ENCODE measurements at places on chromosomes 7 and 10.

GRCh38 chr7:47322731-47323130 lies 259.2 kb downstream of the TNS3 start:
- DNase-seq, result no peak

DNA sequence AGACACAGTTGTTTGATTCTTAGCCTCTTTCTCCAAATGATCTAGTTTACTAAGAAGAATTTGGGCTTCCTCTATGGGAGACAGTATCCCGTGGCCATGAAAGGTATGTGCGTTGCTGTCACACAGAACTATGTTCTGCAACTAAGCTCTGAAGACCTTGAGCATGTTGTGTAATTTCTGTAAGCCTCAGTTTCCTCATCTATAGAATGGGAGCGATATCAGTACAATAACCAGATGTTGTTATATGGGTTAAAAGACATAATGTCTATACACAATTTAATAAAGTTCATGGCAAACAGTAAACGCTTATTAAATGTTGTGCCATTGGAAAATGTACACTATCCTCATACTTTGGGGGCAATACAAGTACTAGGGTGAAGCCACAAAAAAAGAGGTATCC lies 185.5 kb upstream of the ASAH2 start:
- DNase-seq, result no peak

DNA sequence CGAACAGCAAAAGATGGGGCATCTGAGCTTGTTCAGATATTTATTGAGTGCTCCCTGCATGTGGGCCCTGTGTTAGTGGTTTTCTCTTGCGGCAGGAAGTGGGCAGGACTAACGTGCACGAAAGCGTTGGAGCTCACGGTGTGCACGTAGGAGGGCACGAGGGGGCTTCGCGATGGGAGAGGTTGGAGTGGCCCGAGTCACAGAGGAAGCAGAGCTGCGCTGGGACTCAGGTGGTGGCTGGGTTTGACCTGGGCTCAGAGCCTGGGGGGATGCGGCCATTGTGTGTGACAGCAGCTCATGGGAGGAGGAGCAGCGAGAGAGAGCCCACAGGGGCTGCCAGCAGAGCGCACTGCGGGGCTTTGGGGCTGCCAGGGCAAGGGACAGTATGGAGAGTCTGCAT lies 7.7 kb downstream of the ZSCAN25 start:
- DNase-seq, result peak; percentile 41

GRCh38 chr7:132116369-132116768 lies 459.9 kb downstream of the PLXNA4 start:
- no peak for DNase-seq

- DNase-seq, result no peak
These were observed 134.5 kb downstream of the NRBF2 start for GRCh38 chr10:63267414-63268148.

GRCh38 chr7:144955422-144955821 lies 119.6 kb upstream of the TPK1 start:
- DNase-seq, result no peak

- DNase-seq, result no peak
These were observed 28.8 kb upstream of the CHST15 start for GRCh38 chr10:124122211-124122610.

- no peak for DNase-seq
These were observed 997 bp upstream of the LDB1 start for GRCh38 chr10:102120991-102121738.

DNA sequence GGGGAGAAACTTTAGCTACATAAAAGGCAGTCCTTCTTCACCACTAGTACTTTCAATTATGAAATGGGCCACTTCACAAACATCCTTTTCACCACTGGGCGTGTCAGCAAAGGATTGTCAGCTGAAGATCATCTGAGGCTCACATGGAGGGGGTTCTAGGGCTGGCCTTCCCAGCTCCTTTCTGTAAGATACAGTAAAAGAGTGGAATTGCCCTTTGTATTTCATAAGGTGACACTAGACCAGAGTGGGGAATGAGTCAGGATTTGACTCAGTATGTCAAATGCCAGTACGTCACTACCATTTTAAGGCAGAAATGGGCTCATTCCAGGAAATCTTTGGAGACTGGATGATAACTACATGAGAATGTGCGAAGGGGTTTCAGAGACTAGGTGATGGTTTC lies 21.2 kb upstream of the BLOC1S2 start:
- no peak for DNase-seq

GRCh38 chr10:22534849-22535604 lies 179.4 kb downstream of the PIP4K2A start:
- no peak for DNase-seq

GRCh38 chr7:108093341-108093740 lies 36.8 kb downstream of the LAMB4 start:
- no peak for DNase-seq

GRCh38 chr7:91443862-91444261 lies 179.6 kb downstream of the FZD1 start:
- no peak for DNase-seq

GRCh38 chr10:25049966-25050365 lies 33.6 kb downstream of the THNSL1 start:
- DNase-seq, result no peak

DNA sequence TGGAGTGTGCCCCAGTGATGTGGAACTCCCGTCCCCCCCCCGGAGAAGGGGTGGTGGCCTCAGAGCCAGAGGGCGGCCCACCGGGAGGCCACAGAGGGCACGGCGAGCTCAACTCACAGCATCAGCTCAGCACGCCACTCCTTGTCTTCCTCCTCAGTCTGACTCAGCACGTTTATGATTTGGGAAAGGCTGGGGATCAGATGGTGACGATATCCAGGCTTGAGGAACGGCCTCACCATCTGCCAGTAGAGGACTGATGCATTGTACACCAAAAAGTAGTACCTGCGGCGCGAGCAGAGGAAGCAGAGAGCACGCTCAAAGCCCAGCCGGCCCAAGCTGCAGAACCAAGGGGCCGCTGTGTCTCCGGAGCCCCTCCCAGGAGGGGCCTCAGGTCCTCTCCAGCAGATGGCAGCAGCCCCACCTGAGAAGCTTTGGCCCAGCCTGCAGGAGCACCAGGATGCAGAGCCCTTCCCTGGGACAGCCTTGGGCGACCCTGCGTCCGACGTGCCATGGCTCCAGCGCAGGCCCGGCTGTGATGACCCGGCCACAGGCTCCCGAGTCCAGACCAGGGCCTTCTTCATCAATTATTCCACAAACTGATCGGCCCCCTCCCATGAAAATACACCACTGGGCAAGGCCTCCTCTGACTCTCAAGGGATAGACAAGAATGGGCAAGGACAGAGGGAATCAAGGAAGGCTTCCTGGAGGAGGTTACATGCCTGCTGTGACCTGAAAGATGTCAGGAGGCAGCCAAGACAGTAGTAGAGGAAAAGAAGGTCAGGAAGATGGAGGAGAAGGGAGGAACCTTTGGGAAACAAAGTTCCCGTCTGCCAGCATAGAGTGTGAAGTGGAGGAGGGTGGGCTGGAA lies 3.7 kb downstream of the CFAP46 start:
- no peak for DNase-seq

DNA sequence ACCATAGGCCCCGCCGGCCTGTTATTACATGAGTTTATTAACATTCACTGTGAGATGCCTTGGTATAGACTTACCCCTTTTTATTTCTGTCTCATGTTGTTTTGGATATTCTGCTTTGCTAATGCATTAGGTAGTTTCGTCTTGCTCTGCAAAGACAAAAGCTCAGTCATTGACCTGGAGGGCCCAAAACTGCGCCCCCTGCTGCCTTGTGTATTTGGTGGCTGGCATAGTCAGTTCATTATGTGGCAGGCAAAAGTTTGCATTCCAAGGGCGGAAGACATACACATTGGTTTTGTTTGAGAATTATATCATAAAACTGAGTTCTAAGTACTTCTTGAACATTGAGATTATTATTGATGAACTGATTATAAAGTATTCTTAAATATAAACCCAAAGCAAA lies 372.5 kb downstream of the SDK1 start:
- DNase-seq, result peak; percentile 40

DNA sequence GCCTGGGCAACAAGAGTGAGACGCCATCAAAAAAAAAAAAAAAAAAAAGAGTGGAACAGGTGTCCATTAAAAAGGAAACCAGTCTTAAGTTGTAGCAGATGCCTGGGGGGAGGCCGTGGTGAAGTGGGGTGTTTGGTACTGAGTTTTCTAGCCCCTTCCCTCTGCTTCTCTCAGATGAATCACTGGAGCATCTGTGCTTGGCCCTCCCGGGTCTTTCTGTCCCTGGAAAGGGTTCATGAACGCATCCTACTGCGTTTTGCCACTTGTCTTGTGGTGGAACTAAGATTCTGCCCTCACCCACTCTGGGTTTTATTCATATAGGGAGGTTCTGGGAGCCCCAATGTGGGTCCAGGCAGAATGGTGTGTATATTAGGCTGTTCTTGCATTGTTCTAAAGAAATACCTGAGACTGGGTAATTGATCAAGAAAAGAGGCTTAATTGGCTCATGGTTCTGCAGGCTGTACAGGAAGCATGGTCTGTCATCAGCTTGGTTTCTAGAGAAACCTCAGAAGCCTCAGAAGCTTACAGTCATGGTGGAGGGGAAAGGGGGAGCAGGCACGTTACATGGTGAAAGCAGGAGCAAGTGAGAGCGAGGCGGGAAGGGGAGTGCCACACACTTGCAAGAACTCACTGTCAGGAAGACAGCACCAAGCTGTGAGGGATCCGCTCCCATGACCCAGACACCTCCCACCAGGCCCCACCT lies 63.5 kb downstream of the CAMK1D start:
- DNase-seq, result no peak

DNA sequence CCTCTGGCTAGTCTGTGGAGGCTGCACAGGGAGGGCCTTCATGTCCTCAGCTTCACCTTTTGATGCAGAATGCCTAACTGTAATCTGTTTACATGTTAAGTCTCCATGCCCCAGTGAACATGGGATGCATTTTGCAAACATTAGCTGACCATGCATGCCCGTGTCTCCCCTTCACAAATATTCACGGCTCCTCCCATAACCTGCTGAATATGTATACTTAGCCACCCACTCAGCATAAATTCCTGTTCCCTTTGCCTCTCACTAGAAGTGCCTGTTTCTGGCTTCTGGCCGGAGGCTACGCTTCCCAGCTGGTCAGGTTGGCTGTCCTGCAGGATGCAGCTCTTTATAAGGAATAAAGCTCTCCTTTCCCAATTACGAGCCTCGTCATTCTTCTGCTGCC lies 552.7 kb downstream of the DNAJB6 start:
- no peak for DNase-seq

GRCh38 chr10:122325235-122325634 lies 49.3 kb upstream of the PLEKHA1 start:
- DNase-seq, result no peak

Data from activated T-cell treated with anti-CD3 and anti-CD28 coated beads for 1 hour (primary cell).